ENCODE measurements at places on chromosomes 5 and 9.

DNA sequence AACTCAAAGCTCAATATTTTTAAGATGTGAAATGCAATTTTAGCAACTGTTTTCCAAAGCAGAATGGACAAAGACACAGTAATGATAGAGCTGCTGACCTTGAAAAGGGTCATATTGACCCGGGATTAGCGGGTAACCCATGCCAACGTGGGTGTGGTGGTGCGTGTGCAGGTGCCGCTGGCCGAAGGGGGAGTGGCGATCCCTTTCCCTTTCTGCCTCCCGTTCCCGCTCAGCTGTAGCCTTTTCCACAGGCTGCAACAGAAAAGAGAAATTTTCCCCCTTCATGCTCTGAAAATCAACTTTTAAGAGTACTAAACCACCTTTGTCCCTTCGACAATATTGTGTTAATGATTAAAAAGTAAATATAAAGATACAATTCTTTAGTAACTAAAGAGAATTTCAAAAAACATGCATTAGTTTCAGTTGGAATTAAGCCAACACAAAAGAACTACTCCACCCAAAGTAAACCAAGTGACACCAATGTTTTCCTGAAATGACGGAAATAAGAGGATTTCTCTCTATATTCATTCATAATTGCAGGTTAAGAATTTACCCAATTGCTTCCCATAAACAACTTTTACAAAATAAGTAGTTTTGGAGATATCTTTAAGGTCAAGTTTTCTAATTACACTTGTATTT, 105.2 kb downstream of the ZNF608 start:
- no peak for DNase-seq

DNA sequence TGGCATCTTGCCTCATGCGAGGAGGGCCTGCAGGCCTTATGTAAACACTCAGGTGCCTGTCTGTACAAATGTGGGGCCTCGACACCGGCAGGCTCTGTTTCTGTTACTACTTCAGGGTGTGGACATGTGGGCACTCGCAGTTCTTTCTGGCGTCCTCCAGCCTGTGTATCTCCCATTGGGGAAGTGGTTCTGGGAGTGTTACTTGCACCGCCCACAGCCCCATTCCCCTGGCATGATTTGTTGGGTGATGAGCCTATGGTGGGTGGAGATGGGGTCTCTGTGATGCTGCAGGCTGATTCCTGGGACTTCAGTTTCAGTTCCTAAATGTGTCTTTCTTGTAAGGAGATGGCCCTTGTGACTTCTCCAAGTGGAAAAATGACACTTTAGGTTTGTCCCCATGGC, 82.1 kb upstream of the PITX1 start:
- no peak for DNase-seq

GRCh38 chr9:91047993-91048607, 246.5 kb downstream of the SYK start:
- DNase-seq, result peak; percentile 91

DNA sequence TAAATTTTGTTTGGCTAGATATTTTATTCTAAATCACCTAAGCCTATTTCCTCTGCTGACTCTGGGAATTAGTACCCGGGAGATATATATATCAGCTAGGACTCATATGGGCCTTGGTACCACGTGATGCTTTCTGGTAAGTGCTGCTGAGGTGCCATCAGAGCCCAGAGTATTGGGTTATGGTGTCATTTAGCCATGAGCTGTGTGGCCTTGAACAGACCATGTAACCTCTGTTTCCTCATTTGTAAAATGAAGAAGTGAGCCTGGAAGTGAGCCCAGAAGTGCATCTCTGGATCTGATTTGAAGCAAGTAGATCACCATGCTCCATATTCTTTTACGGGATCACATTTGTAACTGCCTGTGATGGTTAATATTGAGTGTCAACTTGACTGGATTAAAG, 126.1 kb downstream of the GPBP1 start:
- no peak for DNase-seq

GRCh38 chr5:50653946-50654345, 12.5 kb upstream of the PARP8 start:
- no peak for DNase-seq

- DNase-seq, result no peak
Measured at GRCh38 chr5:150206098-150206778, 16.4 kb downstream of the SLC6A7 start.

DNA sequence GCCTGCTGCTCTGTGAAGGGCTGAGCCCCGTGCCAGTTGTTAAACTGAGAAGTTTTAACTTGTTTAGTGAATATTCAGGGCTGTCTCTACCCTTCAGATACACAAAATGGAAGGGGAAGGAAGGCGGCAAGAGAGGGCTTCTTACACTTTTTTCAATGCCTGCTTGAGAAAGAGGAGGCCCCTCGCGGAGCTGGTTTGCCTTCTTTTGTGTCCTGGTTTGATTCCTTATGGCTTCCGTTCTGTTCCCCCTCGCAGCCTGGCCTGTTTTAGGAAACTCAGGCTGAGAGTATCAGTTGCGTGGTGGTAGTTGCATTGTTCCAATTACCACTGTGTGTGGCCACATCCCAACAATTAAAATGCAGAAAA, 1.0 kb downstream of the FAM53C start:
- peak; percentile 19 for DNase-seq

GRCh38 chr9:121277518-121278295, 9.7 kb downstream of the GSN start:
- DNase-seq, result peak; percentile 57

DNA sequence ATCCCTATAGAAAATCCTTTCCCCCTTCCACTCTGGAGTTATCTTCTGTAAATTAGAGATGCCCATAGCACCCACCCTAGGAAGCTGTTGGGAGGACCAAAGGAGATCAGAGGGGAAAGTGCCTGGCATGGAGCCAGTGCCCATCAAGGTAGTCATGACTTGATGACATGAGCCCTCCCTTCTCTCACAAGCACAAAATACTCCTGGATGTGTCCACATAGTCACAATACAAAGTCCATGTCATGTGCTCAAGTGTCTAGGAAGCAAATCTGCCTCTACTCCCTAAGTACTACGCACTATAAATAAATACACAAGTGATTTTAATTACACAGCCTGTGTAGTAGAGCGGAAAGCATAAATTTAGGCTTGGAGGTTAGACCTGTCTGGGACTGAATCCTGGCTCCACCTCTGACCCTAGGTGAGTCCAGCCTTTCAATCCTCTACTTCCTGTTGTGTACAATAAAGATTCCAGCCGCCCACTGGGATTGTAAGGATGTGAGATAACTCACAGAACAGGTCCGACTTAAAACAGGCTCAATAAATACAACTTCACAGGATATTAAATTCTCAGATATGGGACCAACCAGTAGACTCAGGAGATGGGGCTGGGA, 30.6 kb downstream of the TTC39B start:
- no peak for DNase-seq

DNA sequence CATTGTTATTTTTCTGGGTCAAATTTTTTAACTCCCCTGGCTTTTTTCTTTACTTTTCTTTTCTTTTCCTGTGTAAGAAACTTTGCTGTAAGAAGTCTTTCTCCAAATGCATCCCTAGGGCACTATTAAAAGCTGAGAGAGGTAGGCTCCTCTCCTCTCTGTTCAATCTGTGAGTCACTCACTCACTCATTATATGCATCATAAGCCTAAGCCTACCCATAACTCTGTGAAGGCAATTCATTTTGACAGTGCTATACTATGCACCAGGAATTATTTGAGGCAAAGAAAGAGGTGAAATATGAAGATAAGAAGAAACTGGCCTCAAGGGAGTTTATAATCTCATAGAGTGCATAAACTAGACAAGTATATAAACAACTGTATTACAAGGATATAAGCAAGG, 67.9 kb upstream of the PRR16 start:
- peak; percentile 79 for DNase-seq

DNA sequence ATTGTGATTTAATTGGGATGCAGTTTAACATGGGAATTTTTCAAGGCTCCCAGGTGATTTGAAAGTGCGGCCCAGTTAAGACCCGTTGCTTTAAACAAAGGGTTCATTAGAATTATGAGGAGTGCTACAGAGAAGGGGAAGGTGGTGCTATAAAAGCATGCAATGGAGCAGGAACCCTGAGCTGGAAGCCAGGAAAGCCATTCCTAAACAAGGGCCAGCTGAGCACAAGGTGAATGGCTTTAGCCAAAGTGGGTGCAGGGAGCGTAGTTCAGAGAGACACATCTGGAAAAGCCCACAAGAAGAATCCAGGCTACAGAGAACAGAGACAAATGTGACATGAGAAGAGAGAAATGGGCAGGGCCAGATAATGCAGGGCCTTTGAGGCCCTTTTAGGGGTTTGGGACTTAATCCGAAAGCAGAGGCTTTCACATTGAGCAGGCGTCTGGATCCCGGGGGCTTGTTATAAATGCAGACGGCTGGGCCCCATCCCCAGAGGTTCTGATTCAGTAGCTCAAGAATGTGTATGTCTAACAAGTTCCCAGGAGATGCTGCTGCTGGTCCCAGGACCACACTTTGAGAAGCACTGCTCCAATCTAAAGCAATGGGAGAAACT, 138.1 kb upstream of the WWC1 start:
- DNase-seq, result no peak

Measured in HCEC 1CT (cell line).